ENCODE measurements at places on chromosomes 3 and 15. TPM values are rescaled to one million over a fixed set of nuclear protein-coding genes. Genes with fewer than 3 reads are reported as not detected.

Gene HIGD2B
- not detected for total RNA-seq

Gene INAFM2
- 21.6 TPM for total RNA-seq

Gene ERC2
- total RNA-seq, result 3.8 TPM

Gene TRIM42
- total RNA-seq, result not detected

Gene DPPA4
- not detected for total RNA-seq

Gene ADAMTS17
- 2.2 TPM for total RNA-seq

Gene CLDN18
- total RNA-seq, result not detected

Gene P2RY1
- total RNA-seq, result 2.2 TPM

Gene TMEM266
- total RNA-seq, result 0.72 TPM

Gene GNB4
- total RNA-seq, result 31.0 TPM

Gene BBX
- total RNA-seq, result 85.8 TPM

Gene CBLB
- 48.4 TPM for total RNA-seq

Gene SMC4
- 24.5 TPM for total RNA-seq

Gene EFCAB12
- total RNA-seq, result 3.5 TPM

Gene CHRD
- 16.8 TPM for total RNA-seq

Gene CHDH
- total RNA-seq, result 33.4 TPM

Gene SH3BP5
- 109 TPM for total RNA-seq

Gene SYNM
- total RNA-seq, result 23.2 TPM

Gene CCR3
- not detected for total RNA-seq

Gene FEZF2
- not detected for total RNA-seq

Gene ZNF860
- total RNA-seq, result 5.9 TPM

Gene FRMD5
- 0.41 TPM for total RNA-seq

Gene GPR15
- not detected for total RNA-seq

Gene CFAP44
- 11.0 TPM for total RNA-seq

Gene FAM43A
- 11.4 TPM for total RNA-seq

Gene TNIK
- 48.9 TPM for total RNA-seq

Gene ANO10
- 45.7 TPM for total RNA-seq

Gene NOX5
- total RNA-seq, result 0.60 TPM

Gene ACAA1
- total RNA-seq, result 90.0 TPM

Gene PRRT3
- total RNA-seq, result 3.9 TPM
